Cerebellum (tissue), 4 donors: ENCODE measurements at places on chromosomes 12 and 14.

GRCh38 chr12:71036526-71036925 is 116.0 kb upstream of the PTPRR start:
- no peak for DNase-seq

DNA sequence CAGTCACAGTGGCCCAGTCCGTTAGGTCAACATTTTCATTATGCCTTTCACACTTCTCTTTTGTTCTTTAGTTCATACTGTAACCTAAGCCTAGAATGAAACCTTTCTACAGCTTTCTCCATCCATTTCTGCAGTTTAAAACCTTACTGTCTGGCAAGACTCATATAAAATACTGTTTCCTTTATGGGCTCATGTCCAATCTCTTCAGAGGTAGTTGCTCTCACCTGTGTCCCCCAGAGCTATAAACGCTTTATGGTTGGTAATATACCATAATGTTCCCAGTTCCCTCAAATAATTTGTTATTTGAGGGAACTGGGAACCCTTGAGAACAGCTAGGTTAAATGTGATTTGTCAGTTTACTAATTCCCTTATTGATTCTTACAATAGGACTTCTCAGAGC is 83.0 kb downstream of the SRGAP1 start:
- no peak for DNase-seq

DNA sequence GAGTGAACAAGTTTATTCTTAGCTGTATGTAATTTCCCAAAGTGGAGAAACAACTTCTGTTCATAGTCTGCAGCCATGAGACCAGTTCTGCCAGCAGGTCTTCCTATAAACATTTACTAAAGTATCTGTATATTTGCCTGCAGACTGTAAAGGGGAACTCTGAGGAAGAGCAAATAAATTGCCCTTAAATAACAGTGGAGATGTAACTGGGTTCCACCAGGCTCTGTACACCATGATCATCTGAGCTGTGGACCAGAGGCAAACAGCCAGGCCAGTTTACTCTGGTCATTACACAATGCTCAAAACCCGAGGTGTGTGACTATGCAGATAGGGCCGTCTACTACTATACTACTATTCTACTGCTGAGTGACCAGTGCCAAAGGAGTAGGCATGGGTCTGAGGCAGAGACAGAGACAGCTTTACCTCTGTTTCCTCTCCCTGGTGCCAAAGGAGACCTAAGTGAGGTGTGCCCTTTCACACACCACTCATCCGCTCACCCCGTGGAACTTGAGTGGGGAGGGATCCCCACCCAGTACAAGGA is 21.1 kb upstream of the CERS5 start:
- DNase-seq: no peak

GRCh38 chr12:26226122-26226521 is 30.7 kb downstream of the SSPN start:
- DNase-seq: peak; percentile 35

- no peak for DNase-seq
These were observed 193.0 kb upstream of the PWP1 start for GRCh38 chr12:107492393-107493134.

DNA sequence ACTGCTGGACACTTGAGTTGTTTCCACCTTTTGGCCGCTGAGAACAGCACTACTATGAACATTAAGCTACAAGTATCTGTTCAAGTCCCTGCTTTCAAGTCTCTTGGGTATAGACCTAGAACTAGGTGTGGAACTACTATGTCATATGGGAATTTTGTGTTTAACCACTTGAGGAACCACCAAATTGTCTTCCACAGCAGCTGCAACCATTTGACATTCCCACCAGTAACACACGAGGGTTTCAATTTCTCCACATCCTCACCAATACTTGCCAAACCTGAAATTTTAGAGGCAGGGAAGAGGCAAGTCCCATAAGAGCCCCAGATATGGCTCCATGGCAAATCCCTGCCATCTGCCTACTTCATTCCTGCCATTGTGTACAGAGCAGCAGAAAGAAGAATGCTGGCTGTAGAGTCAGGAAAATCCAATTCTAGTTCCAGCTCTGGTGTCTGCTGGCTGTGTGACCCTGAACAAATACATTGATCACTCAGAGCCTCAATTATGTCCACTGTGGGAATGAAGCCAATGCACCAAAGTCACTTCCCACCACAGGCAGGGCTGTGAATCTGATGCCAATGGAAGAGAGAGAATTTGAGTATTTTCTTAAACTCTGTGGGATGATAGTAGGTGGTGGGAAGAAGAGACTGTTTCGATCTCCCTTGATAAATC is 17.8 kb downstream of the PITPNM2 start:
- no peak for DNase-seq

DNA sequence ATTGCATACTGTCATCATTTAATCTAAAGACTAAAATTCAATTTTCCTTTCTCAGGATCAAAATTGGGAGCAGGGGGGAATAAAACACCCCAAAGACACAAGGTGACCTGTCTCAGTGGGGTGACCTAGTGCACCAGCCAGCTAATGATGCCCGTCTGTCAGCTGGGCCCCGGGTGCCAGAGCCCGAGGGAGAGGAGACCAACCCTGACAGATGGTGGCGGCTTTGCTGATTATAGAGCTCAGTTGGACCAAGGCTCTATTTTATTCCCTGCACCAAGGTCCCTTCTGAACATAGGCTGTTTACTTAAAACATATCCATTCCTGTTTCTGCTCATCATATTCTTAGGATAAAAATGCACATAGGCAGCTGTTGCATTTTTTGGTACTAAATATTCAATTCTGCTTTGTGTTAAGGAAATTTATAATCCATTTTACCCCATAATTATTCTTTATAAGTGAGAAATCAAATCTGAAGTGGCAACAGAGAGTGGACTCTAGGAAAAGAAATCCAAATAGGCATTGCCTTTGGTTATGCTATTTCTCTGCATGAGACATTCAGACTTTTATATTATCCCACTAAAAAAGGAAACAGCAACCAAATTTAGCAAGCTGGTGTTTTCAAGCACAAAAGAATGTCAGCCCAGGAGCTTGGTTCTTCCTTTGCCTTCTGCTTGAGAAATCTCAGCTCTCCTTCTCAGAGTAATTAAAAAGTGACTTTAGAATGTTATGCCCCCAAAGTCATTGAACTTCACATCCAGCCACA is 96.8 kb upstream of the IFNG-AS1 start:
- peak; percentile 12 for DNase-seq
